ENCODE measurements at places on chromosomes 5 and 9.

DNA sequence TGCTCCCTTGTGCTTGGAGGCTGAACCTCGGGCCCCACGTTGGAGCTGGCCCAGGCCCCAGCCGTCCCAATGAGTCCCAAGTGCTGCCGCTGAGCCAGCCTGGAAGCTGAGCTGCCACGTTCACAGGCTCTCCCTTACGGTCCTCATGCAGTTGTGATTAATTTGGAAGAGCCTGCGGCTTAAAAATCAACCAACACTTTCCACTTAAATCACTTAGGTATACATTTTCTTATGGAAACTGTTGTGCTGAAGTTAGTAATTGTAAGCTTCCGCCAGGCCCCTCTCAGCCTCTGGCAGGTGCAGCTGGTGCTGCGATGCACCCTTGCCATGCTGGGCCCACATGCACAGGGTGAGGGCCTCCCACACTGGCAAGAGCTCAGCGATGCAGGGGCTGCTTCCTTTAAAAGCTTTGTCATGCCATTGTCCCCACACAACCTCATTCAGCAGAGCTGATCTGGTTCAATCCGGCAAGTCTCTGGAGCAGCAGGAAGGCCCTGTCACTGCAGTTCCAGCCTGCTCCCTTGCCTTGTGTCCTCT, 61.0 kb downstream of the IPPK start:
- no peak for DNase-seq

DNA sequence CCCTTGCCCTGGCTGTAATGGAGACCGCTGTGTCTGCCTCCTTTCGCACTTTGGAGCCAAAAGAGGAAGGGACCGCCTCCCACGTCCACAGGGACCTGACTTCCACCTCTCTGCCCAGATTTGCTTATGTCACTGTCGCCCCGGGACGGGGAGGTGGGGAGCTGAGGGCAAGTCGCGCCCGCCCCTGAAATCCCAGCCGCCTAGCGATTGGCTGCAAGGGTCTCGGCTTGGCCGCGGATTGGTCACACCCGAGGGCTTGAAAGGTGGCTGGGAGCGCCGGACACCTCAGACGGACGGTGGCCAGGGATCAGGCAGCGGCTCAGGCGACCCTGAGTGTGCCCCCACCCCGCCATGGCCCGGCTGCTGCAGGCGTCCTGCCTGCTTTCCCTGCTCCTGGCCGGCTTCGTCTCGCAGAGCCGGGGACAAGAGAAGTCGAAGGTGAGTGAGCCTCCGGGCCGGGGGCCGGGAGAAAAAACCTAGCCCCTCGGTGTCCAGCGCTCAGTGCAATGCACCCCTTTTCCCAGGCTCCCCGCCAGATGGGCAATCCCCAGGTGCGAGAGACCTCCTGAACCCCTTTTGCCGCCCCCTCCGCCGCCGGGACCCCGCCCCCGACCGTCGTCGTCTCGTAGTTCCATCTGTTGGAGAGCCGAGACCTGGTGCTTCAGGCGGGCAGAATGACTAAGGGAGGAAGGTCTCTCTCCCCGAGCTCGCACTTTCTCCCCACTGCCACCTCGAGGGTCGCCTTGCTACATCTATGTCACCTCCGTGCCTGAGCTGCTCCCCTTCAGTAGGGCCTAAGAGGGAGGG, at the start of gene GPX3:
Gene GPX3, plus strand, starts transcription at position 288 of the 807 bp plus-strand sequence. Its CDS starts 64 bp downstream, at position 352.
- no peak for DNase-seq

GRCh38 chr5:142319560-142320429, 5.0 kb downstream of the SPRY4 start:
- no peak for DNase-seq

DNA sequence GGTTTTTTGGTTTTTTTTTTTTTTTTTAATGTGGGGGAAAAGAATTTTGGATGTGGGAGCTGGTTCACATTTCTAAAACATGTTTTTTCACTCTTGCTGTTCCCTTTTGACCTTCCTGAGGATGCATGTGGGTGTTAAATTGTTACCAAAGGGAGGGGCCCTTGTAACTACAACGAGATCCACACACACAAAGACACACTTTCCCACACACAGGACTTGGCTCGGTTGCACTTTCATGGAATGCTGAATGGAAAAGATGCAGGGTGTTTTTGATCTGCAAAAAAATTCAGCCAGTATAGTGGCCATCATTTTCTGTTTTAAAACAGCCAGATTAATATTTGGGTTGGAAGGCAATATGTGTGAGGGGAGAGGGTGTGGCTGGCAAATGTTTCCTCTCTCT, 576.9 kb downstream of the EBF1 start:
- no peak for DNase-seq

GRCh38 chr5:154421868-154422267, 23.9 kb upstream of the SAP30L start:
- no peak for DNase-seq

DNA sequence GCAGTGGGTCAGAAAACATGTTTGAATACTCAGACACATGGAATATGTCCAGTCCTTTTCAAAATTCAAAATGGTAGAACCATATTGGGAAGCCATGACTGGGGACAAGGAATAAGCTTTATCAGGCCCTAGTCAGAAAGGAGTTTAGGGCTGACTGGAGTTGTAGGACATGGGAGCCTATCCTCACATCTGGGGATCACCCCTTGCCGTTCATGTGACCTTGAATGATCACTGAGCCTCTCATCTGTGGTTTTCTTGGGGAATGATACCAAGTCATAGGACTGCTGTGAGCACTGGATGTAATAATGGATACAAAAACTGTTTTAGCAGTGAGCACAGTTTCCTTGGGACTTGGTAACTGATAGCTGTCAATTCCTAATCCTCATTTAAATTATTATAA, 84.7 kb downstream of the IQGAP2 start:
- no peak for DNase-seq

GRCh38 chr9:121508415-121508814, 8.8 kb upstream of the GGTA1 start:
- no peak for DNase-seq

- no peak for DNase-seq
Observed at GRCh38 chr9:71911908-71912335, 483 bp downstream of the C9orf85 start.
